Stimulated activated CD4-positive, alpha-beta T cell treated with anti-CD3 and anti-CD28 coated beads, Interleukin-12 subunit alpha, Interleukin-12 subunit beta, amount 100 ng/mL, for 48 hours (primary cell): ENCODE measurements at places on chromosomes 11 and 22.

- no peak for DNase-seq
Measured at GRCh38 chr11:82873919-82874333, 26.3 kb downstream of the PRCP start.

- DNase-seq, result no peak
Measured at GRCh38 chr11:15371533-15371932, 256.8 kb downstream of the INSC start.

DNA sequence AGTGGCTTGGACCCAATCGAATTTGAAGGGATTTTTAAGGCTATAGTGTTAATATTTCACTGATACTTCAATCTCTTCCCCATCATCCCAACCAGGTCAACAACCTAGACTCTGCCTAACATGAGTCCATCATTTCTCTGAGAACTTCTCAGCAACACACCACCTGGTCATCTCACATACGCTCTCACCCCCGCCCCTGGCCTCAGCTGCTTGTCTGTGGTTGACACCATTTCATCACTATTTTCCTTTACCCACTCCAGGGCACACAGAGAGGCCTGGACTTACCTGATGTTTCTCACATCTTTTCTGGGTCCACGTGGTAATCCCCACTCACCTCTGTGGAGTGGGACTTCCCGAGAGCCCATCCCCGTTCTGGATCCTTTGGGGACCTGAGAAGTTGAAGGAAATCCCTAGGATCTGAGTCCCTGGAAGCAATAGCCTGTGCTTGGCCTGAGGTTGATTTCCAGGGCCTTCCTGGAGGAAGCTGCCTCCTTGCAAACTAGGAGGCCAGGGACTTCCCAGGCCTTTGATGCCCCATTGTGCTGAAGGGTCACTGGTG is 3.2 kb downstream of the P2RX3 start:
- DNase-seq, result no peak

DNA sequence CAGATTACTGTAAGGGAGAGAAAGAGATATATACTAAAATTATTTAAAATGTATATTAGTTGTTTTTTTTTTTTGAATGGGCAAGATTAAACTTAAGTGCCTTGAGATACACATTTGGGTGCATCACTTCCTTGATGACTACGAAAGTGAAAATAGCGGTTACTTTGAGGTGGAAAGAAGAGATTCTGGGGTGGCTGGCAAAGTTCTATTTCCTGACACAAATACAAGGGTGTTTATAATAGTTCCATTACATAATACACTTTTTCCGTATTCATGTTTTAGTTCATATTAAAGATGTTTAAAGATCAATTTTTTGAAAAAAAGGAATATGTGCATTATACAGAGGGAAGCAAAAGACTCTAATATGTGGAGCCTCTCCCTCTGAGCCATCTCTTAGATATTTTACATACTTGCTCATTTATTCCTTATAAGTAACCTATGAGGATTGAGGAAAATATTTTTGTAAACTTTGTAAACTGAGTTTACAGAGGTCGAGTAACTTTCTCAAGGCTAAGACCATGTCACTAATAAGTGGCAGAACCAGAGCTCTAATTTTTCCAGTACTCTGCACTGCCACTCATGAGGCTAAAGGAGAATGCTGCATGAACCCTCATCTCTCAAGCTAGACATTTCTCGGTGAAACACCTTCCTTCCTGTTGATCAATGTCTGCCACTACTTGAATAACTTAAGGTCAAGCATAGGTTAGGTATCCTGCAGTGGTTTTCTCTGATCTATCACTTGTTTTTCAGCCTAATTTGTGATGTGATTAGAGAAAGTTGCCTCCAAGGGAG is 58.6 kb downstream of the DDIAS start:
- DNase-seq, result peak; percentile 38

GRCh38 chr11:13308704-13309103 is 31.1 kb downstream of the BMAL1 start:
- DNase-seq, result no peak

GRCh38 chr22:39468487-39469325 is 11.9 kb downstream of the MGAT3 start:
- DNase-seq, result no peak

DNA sequence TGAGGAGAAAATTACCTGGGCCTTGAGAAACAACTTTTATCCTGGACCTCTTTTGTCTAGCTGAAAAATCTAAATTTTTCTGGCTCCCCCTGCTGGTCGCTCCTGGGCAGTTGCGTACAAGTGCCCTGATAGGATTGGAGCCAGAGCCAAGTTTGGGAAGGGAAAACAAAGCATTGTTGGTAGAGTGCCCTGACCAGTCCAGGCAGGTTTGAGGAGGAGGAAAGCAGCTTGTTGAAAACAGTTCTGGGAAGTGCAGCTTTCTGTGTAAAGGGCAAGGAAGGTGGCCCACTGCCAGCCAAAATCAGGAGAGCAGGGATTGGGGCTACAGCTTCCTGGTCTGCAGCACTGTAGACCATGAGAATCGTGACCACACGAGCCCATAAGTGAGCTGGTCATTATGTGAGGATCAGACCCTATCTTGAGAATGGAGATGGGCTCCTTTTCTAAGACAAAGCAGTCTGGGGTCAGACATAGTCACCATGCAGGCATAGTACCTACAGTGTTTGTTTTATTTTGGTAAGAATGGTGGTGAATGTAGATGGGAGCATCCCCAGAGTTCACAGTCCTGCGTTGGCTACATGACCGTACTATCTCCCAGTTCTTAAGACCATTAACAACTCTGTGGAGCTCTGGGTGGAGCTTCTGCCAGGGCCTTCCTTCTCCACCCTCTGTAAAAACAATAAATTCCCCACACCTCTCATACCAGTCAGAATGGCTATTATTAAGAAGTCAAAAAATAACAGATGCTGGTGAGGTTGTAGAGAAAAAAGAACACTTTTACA is 21.3 kb upstream of the PIK3IP1 start:
- DNase-seq, result peak; percentile 57

DNA sequence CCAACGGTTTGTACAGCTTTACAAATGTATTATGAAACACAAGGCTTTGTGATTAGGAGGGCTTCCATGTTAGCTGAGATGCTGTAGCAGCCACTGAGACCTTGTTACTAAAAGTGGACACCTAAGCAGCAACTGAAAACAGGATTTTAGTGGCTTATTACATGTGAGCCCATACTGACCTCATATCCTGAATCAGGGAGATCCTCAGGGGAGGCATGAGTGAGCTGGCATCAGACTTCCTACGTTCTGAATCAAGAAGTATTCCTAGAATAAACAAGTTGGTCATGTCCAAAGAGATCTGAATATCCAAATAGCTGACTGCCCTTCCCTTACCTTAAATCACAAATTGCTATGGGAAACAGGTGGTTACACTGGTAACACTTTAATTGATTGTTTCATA is 59.1 kb upstream of the SCUBE2 start:
- no peak for DNase-seq

DNA sequence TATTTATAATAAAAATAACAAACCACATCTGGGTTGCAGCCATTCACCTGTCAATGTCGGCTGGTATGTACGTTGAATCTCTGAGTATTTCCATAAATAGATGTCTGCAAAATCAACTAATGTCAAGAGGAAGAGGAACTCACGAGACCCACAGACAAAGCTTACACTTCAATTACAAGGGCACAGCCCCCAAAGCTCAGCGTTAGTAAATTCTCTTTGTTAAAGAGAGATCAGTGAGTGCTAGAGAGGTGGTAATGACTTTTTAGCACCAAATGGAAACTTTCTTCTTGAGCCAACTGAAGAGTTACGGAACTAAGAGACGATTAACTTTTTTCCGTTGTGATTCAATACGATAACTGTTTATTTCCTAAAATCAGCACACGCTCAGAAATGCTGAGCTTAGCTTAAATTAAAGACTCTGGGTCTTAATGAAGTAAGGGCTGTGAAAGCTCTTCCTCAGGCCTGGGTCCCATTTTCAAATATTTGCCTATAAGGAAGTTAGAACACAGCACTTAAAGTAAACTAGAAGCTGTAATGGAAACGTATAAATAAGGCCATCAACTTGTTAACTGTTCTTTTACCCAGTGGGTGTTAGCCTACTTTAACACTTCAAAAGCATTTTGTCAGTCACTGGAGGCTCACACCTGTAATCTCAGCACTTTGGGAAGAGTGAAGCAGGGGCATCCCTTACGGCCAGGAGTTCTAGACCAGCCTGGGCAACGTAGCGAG is 22.8 kb upstream of the TFIP11 start:
- no peak for DNase-seq

GRCh38 chr11:126460417-126461095 is 105.1 kb downstream of the ST3GAL4 start:
- no peak for DNase-seq

DNA sequence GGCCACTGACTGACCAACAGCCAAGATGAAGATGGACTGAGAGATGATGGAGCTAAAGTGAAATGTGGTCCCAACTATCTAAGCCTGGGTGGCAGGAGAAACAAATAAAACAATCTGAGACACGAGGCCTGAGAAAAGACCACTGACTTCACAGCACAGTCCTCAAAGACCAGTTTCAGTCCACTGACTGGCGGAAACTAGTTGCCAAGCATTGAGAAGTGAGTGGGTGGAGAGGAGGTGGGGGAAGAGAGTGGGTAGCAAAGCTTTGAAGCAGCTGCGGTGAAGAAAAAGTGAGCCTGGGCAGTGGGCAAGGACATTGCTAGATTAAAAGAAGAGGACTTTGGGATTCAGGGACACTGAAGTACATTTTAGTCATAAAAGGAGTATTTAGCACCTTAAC is 1.9 kb downstream of the MS4A1 start:
- no peak for DNase-seq

DNA sequence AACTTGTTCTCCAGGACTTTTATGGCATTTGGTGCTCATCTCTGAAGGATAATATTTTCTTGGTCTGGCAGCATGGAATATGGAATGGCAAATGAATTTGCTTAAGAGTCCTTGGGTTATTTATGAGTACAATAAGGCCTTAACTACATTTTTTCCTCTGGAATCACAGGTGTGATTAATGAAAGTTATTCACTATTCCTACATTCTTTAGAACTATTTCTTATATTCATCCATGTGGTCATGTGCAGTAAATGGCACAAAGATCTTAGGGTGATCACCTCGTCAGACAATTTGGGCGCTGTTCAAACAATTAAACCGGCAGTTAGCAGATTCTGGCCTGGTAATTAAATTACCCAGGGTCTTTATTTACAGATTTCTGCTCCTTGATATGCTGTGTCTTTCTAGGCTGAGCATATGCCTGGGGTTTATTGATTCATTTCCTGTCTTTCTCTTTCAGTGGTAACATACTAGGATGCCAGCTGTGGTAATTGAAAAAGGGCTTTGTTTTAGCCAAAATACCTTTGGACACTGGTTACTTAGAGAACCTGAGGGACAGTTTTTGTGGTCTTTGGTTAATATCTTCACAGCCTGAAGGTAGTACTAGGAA is 31.6 kb downstream of the SIK2 start:
- DNase-seq, result no peak

DNA sequence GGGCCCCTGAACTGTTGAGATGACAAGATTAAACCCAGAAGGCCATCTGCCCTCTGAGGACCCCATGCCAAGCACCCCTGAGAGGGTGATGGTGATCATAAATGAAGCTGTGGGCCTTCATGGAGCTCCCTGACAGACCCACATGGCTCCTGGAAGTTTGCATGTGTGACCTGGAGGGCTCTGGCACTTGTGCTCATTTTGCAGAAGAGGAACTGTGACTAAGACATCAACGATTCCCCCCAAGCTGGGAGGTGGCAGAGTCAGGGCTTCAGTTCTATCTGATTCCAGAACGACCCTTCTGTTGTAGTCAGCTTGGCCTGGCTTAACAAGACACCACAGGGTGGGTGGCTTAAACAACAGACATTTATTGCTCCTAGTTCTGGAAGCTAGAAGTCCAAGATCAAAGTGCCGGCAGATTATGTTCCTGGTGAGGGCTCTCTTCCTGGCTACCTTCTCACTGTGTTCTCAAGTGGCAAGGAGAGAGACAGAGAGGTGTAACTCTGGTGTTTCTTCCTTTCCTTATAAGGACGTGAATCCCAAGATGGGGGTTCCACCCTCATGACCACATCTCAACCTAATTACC is 46.4 kb upstream of the CD82 start:
- DNase-seq, result no peak

DNA sequence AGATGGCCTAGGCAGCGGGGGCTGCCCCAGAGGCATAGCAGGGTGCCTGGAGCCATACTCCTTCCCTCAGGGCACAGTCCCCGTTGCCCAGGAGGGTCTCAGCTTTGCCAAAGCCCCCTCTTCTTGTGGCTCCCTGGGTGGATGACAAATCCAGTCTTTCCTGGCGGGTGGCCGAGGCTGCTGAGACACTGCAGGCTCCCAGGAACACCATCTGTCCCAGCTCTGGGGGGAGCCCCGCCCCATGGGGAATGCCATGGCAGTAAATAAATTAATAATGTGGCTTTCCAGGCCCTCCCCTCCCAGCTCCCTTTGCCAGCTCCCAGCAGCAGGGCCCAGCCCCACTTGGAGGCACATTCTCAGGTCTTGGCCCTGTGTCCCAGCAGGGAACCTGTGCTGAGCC is 45.0 kb downstream of the PDE2A start:
- DNase-seq, result no peak
